Gastroesophageal sphincter (tissue), 4 donors: ENCODE measurements at places on chromosomes 2 and 18.
A peak's percentile ranks its signal among the peaks of the same experiment; 100 is the strongest.

DNA sequence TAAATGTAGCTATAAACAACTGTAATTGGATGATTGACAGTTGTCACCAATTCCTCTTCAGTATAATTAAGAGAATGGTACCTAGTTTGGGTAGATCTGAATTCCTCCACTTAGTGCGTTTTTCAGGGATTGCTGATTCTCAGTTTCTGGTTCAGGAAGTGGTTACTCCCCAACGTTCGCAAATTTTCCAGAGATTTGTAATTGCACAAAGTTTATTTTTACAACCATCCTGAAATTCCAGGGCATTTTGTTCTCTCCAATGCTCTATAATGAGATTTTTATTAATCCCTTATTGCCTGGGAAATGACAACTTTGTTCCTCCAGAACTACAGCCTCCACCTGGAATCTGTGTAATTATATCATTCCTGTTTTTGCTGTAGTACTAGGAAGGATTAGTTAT lies 710.6 kb upstream of the ZEB2 start:
- no peak for ATAC-seq

GRCh38 chr2:71532327-71532726 lies 79.0 kb downstream of the DYSF start:
- ATAC-seq: no peak

GRCh38 chr2:72548081-72548764 lies 277.6 kb downstream of the EXOC6B start:
- no peak for ATAC-seq

DNA sequence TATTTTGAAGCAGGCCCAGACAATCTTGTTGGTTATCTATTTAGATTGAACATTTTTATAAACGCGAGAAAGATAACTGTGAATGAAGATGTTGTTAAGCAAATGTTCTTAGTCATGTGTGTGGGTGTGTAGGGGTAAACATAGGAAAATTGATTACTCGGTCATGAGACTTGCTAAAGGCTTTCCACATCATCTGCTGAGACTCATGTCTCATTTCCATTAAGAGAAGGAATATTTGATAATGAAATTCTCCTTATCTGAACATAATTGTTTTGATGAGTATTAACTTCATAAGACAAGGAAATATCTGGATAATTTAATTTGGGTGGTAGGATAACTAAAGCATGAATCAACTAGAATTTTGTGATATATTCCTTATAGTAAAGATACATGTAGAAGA lies 19.7 kb downstream of the CCDC102B start:
- no peak for ATAC-seq

DNA sequence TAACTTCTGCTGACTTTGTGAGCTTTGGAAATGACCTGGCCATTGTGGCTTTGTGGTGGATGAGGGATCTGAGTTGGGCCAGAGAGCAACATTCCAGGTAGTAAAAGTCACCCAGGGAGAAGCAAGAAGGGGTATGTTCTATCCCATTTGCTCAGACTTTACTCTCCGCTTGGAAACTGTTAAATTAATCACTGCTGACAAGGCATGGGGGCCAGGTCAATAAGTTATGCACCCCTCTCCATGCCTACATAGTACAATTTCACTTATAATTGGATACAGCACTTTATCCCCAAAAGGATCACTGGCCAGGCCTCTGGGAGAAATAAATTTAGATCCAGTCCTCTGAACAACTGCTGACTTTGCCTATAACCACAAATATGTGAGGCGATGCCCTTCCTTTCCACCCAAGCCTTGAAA lies 92.1 kb downstream of the RPRM start:
- no peak for ATAC-seq

- ATAC-seq: no peak
These were observed 257.2 kb downstream of the CYRIA start for GRCh38 chr2:16408331-16409005.

- ATAC-seq: no peak
These were observed 53.4 kb downstream of the KIF5C start for GRCh38 chr2:148928395-148928794.

- ATAC-seq: no peak
These were observed 181.3 kb upstream of the LINC00305 start for GRCh38 chr18:64330161-64330560.

- no peak for ATAC-seq
These were observed 122.9 kb downstream of the MRO start for GRCh38 chr18:50696929-50697328.

- no peak for ATAC-seq
These were observed 255.1 kb downstream of the RND3 start for GRCh38 chr2:150232321-150232720.

- no peak for ATAC-seq
These were observed 2.0 kb downstream of the SMAD2 start for GRCh38 chr18:47928466-47928865.

GRCh38 chr2:239321596-239322415 lies 79.0 kb downstream of the HDAC4 start:
- no peak for ATAC-seq

DNA sequence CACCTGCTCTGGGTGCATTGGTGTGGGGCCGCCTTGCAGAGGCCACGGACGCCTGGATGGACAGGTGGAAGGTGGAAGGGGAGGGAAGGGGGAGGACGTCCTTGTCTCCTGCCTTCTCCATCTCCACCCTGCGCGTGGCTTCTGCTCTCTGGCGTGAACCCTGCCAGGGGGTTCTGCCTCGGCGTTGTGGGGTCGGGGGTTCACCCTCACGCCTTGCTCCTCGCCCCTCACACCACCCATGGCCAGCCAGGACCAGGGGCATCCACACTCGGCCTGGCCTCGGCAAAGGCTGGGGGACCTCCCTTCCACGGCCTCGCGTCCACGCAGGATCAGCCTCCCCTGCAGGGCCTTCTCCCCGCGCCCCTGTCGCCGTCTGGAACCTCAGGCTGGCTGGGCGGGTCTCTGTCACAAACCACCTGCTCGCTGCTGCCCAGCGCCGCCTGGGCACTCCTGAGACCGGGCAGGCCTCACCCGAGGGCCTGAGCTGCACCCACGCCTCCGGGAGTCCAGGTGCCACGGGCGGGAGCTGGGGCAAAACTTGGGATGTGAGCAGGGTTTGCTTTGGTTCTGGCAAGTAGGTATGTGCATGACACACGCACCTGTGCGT lies 655.9 kb downstream of the GALR1 start:
- ATAC-seq: no peak

GRCh38 chr2:159065891-159066290 lies 97.5 kb downstream of the TANC1 start:
- no peak for ATAC-seq

GRCh38 chr18:75365837-75366236 lies 61.7 kb downstream of the SMIM21 start:
- ATAC-seq: no peak

GRCh38 chr2:65491381-65491905 lies 59.0 kb upstream of the SPRED2 start:
- ATAC-seq: no peak

DNA sequence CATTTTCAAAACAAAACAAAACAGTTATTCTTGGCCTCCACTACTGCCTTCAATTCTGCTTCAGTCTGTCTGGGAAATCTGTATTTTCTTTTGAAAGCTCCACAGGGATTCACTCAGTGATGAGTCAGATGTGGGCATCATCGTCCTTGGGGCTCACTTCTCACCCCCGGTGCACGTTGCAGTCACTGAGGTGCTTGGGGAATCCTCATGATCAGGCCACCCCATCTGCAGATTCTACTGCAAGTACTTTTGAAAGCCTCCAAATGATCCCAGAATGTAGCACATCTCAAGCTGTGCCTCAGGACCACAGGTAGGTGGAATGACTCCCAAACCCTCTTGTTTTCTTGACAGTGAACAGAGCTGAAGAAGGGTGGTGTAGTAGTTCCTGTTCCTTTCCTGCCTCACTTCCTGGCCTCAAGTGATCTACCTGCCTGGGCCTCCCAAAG lies 34.3 kb downstream of the LPIN2 start:
- no peak for ATAC-seq

DNA sequence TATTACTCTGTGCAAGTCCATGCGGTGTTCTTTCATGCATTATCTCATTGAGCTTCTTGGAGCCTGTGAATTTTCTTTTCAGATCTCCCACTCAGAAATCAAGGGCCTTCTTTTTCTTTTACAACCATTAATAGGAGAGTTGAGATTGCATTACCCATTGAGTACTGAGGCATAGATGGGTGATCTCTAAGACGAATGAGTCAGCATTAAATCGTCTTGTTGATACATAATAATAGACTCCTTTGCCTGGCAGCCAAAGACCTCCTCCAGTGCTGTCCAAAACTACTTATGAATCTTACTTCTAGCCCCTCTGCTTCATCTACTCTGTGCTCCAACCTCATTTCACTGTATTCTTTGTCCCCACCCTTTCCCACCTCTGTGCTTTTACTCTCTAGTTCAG lies 180.5 kb downstream of the AGPS start:
- ATAC-seq: no peak

- no peak for ATAC-seq
These were observed 106.9 kb downstream of the OSR1 start for GRCh38 chr2:19251554-19251953.

- ATAC-seq: no peak
These were observed 262.4 kb downstream of the INSIG2 start for GRCh38 chr2:118350621-118351020.

GRCh38 chr2:147925886-147926285 lies 81.1 kb downstream of the ACVR2A start:
- no peak for ATAC-seq

GRCh38 chr2:159155791-159156190 lies 130.7 kb downstream of the WDSUB1 start:
- ATAC-seq: no peak

GRCh38 chr2:207782238-207783030 lies 12.7 kb upstream of the FZD5 start:
- ATAC-seq: no peak

DNA sequence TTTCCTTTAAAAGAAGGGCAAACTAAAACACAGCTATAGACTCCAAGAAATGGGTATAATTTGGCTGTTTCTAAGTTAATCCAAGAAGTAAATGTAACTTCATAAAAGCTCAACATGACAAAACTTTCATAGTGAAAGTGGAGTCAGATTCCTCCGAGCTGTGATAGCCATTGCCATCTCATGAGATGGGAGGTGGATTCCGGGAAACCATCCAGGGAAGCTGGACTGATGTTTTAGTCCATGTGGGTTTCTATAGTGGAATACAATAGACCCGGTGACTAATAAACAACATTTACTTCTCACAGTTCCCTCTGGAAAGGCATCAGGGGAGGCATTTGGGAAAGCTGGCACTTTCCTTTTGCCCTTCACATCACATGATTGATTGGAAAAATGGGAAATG lies 10.0 kb upstream of the LAPTM4A start:
- no peak for ATAC-seq

- peak; percentile 84 for ATAC-seq
These were observed 17.0 kb upstream of the BCL2 start for GRCh38 chr18:63336366-63337099.

DNA sequence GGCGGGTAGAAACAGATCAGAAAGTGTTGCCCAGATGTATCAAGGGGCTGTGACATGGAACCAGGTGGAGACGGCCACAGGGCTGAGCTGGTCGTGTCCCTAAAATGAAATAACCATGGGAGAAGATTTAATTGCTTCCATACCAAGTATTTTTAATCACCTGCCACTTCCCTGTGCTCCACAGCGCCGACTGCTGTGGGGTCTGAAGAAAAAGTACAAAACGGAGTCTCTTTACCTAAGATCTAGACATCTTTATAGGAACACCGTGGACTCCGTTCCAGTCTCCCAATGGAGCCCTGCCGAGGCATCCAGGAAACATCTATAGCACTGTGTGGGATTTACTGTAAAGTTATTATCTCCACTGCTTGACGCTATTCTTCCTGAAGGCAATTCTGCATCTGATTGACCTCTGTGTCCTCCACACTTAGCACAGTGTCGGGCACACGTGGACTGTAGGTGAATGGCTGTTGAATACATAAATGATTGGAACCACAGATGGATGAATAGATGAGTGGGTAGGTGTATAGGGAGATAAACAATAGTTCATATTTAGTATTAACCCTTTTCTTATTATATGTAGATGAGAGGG lies 21.6 kb upstream of the GYPC start:
- no peak for ATAC-seq

- no peak for ATAC-seq
These were observed 818.1 kb upstream of the SOX11 start for GRCh38 chr2:4873876-4874593.

DNA sequence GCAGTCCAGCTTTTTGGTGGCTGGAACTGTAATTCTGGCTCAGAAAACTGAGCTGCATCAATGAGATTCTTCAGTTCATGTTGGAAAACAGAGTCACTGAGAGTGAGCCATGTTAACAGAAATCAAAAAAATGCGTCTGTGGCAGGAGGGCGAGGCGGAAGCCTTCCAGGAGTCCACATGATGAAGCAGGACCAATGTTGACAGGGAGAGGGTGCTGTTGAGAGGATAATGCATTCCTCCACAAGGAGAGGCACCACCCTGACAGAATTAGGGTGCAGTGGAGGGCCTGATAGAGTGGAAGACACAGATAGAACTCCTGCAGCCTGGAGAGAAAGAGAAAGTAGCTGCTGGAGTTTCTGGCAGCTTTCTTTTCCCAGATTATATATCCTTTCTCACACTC lies 111.5 kb downstream of the MGAT5 start:
- ATAC-seq: no peak

DNA sequence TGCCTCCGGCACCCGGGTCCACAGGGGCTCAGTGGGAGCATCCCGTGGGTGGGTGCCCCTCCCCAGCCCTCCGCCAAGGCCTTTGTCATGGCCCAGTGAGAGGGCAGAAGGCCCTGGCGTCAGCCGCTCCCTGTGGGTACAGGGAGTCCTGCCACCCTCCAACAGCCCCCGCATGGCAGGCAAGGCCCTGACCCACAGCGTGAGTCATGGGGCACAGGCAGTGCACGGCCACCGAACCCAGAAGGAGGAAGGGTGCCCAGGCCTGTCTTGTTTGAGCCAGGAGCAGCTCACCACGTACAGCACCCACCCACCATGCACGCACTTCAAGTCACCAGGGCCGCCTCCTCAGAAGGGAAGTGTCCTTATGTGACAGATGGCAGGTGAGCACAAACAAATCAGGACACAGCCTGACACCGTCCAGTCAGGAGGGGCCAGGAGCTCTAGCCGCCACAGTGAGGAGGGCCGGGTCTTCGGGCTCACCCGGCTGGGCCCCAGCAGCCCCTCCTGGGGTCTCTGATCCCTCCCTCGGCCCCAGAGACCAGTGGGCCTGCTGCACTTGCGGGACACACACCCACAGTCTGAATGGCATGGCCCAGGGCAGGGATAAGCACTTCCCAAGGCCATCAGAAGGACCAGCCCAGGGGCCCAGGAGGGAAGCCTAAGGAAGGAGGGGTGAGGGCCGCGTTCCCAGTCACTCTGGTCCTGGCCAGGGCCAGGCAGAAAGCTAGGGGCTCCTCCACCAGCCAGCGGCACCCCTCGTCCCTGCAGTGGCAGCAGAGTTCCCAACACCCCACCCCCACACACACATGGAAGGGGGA lies 25.8 kb downstream of the BIN1 start:
- ATAC-seq: no peak

- ATAC-seq: no peak
These were observed 282.9 kb upstream of the PKDCC start for GRCh38 chr2:41764919-41765318.
